ENCODE measurements at places on chromosomes 5 and 9. TPM values are rescaled to one million over a fixed set of nuclear protein-coding genes. Genes with fewer than 3 reads are reported as not detected.

DNA sequence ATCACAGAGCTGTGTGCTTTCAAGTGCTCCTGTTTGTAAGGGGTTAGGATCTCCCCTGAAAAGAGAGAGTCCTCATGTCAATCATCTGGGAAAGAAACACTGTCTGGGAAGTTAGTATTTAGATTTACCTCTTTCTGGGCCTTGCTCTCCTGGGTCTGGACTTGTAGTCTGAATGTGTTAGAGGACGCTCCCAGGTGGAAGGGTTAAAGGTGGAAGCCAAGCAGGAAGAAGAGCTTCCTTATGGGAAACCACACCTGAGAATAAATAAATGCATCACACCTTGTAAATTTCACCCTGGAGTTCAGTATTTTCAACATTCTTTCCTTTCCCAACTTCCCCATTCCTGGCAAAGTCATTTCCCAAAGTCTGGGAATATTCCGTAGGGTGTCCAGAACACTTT lies 1.3 kb downstream of the PLGRKT start:
- DNase-seq: no peak

GRCh38 chr5:543755-544674 lies 19.8 kb upstream of the SLC9A3 start:
- peak; percentile 79 for DNase-seq

DNA sequence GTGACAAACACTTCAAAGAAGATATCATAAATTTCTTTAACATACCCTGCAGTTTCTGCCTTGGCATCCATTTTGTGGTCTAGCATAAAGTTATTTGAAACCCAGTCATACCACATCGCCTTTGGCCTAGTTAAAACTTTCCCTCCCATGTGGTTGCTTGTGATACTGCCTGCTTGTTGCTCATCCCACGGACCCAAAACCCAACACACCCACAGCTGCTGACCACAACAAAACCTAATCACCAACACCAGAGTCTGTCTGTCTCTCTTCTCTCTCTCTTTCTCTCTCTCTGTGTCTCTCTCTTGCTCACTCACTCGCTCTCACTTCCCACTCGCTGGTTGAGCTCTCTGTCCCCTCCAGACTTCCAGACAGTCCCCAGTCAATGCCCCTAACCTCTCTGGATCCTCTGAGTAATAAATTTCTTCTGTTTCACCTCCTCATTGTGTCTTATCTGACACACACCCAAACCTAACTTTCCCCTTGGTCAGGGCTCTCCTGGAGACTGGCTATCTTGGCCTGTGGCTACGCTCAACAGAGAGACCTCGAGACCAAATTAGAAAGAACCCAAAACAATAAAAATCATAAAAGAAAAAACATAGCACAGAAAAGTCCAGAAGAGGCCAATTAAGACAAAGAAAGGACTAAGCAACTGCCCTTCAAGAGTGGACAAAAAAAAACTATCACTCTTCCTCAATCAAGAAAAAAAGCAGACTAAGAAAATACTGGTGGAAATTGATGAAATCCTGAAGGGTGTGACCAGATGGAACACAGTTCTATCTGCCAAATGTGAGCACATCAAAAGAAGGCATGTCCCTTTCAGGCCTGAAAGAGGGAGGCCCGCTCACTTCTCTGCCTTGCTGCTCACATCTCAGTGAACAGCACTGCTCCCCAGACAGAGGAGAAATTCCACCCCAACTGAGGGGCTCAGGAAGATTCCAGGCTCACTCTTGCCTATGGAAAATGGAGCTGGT lies 41.5 kb downstream of the TTLL11 start:
- DNase-seq: no peak

GRCh38 chr5:119275146-119275545 lies 80.7 kb upstream of the TNFAIP8 start:
- DNase-seq: no peak

DNA sequence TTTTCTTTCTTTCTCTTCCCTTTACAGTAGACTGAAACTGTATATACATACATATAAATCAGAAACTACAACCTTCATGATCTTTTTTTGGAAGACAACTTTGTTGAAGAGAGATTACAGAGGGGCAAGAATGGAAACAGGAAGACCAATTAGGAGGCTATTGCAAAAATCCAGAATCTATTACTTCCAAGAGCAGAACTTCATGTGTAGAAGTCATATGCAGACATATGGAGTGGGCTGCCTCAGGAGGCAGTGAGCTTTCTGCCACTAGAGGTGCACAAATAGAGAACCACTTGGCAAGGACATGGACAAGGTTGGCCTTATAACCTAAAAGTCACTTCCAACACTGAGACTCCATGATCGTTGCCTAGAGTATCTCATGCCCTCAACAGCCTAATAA lies 157.8 kb upstream of the NR4A3 start:
- DNase-seq: no peak

DNA sequence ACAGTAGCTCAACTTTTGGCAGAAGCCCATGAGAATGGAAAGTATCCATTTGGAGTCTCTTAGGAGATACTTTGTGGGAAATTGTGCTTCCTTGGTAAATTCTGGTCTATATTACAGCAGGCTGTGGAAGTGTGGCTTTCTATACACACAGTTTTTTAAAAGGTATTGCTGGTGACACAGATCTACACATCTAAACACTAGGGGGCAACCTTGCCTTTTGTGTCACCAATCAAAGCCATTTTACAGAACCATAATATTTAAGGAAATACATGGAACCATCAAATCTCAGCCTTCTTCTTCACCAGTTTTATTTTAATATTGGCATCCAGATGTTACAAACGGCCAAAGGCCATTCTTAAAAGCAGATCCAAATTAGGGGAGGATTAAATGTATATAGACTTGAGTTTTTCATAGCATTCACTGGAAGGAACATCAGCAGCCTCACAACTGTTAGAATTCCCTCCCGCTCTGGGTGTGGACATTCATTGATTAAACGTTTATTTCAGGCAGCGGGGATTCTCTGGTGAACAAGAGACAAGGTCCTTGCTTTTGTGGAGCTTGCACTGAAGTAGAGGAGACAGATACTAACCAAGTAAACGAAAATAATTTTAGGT lies 132.4 kb upstream of the EPB41L4A start:
- peak; percentile 78 for DNase-seq

GRCh38 chr5:27240791-27241190 lies 202.4 kb upstream of the CDH9 start:
- DNase-seq: no peak

GRCh38 chr9:36438536-36439236 lies 38.6 kb upstream of the RNF38 start:
- no peak for DNase-seq

DNA sequence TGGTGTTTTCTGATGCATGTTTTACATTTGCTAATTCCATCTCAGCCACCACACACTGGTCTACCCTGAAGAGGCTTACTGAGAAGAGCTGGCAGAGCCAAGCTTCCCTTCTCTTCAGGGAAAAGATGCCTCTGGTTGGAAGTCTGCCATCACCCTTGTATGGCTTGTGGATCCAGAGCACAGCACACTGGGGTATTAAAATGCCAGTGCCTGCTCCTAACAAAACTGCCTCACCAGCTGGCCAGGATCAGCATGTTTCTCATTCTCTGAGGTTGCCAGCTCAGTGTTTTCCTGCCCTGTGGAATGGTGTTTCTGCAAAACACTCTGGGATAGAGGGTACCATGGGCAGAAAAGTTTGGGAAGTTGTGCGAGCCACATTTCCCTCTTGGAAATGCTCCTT lies 31.6 kb upstream of the ZNF618 start:
- DNase-seq: no peak

DNA sequence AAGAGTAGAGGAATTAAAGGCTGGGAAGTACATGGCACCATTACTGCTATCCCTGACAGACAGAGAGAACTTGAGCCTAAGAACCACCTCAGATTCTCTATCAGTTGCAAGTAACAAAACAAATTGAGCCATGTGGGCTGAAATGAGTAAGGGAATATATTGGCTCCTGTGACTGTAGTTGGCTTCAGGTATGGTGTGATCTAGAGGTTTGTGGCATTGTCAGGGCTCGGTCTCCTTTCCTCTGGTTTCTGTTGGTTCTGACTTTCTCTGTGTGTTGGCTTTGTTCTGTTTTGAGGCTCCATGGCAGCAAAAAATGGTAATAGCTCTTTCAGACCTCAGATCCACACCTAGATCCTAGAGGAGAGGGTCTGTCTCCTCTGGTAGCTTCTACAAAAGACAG lies 5.7 kb downstream of the GALNT10 start:
- no peak for DNase-seq

DNA sequence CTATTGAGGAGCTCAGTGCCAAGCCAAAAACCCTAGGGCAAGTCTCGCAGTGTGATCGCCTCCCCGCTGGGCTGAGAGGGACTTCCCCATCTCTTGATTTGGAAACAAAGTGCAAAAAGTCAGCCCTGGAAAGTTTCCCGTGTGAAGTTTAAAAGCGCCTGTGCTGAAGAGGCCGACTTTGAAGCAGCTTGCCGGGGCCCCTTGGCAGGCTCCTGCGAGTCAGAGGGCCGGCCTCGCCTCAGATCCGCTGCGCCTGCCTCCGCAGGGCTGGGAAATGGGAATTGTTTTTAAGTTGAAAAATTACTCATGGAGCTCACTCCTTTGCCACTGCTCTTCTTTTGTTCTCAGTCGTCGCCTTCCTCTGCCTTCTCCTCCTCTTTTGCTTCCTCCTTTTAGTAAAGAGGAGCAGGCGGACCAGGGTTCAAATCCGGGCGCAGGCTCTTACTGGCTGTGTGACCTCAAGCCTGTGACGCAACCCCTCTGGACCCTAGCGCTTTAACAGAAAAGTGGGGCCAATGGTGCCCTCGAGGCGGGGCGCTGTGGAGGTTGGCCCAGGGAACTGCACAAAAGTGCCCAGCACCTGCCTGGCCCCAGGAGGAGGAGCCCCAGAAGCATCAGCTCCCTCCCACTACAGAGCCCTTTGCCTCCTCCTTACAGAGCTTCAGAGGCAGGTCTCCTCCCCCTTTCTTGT lies 14.7 kb upstream of the LHX2 start:
- DNase-seq: no peak

- no peak for DNase-seq
Observed at GRCh38 chr5:135218790-135219568, 180.1 kb downstream of the MACROH2A1 start.

DNA sequence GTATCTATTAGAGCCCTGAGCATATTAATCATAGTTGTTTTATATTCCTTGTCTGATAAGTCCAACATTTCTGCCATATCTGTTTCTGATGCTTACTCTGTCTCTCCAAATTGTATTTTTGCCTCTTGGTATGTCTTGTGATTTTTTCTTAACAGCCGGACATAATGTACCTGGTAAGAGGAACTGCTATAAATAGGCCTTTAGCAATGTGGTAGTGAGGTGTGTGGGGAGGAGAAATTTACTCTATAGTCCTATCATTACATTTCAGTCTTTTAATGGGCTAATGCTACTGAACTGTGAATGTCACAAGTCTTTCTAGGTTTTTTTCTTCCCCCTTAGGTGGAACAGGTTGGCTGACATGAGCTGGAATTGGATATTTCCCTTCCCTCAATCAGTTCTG lies 176.1 kb upstream of the FGF10 start:
- no peak for DNase-seq

DNA sequence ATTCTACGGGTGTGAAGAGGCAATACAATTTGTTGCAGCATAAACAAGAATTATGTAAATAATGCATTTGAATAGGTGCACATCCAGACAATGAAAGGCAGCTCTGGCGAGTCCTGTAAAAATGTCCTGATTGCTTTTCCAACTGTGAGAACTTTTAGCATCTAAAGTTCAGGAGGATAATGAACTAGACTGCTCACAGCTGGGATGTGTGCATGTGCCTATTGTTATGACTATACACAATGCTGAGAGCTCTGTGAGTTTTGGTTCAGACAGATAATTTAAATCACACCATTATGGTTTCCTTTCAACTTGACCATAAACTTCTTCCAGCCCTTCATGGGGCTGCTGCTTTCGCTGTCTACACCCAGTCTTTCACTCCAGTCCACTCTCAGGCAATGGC lies 99.9 kb downstream of the PLK2 start:
- no peak for DNase-seq

- no peak for DNase-seq
Observed at GRCh38 chr9:33794560-33794959, 801 bp upstream of the PRSS3 start.

- no peak for DNase-seq
Observed at GRCh38 chr5:125276096-125276495, 529.7 kb upstream of the ZNF608 start.

DNA sequence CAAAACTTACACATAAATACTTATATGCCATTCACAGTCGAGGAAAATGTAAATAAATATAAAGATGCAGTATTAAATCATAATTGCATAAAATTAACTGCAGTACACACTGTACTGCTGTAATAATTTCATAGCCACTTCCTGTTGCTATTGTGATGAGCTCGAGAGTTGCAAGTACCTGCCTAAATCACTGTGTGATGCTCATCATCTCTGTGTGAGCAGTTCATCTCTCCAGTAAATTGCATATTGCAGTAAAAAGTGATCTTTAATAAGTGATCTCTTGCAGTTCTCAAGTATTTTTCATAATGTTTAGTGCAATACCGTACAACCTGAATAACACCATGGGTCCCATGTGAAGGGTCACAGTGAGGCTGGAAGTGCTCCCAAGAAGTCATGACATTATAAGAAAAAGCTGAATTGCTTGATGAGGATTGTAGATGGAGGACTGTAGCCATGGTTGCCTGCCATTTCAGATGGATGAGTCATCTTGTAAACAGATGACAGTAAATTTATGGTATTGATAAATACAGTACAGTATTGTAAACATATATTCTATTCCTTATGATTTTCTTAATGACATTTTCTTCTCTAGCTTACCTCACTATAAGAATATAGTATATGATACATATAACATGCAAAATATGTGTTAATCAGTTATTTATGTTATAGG lies 34.9 kb downstream of the SYK start:
- no peak for DNase-seq

GRCh38 chr5:111937094-111937493 lies 180.1 kb upstream of the NREP start:
- DNase-seq: no peak

DNA sequence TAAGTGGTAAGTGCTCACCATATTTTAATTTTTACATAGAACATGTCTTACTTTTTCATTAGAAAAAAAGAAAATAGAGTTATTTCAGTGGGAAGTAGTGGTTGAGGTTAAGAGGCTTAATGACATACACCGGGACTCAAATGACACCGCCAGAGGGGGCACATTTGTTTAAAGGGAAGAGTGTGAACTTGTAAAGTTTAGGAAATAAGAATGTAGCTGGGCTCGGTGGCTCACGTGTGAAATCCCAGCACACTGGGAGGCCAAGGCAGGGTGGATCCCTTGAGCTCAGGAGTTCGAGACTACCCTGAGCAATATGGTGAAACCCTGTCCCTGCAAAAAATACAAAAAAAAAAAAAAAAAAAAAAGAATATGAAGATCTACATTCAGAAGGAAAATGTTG lies 43.4 kb upstream of the TNFAIP8 start:
- no peak for DNase-seq

Gene SPTLC1
- 53.6 TPM for total RNA-seq

Gene PCSK1
- 3.3 TPM for total RNA-seq

Gene AQP3
- total RNA-seq: 12.4 TPM

Gene SPATA31D1
- not detected for total RNA-seq

Gene KIAA1191
- total RNA-seq: 77.6 TPM

Gene INSL6
- total RNA-seq: not detected

Gene DNAJB5
- 3.6 TPM for total RNA-seq

Gene ANP32B
- total RNA-seq: 25.4 TPM

Gene FAM153A
- total RNA-seq: 1.5 TPM

Gene PCDHA9
- total RNA-seq: not detected

Gene BRINP1
- not detected for total RNA-seq

Gene PCDHGB7
- 4.1 TPM for total RNA-seq

Gene PCDHB5
- 0.18 TPM for total RNA-seq

Gene LHX3
- not detected for total RNA-seq

Gene IFNA13
- not detected for total RNA-seq

Gene LECT2
- not detected for total RNA-seq

Gene CRHBP
- total RNA-seq: 8.3 TPM

Gene PCDHGA12
- total RNA-seq: 6.8 TPM

Gene ATP6V1G1
- total RNA-seq: 113 TPM
